Panc1 (cell line): ENCODE measurements at places on chromosomes 5 and 9. TPM values are rescaled to one million over a fixed set of nuclear protein-coding genes. Genes with fewer than 3 reads are reported as not detected.

GRCh38 chr5:177045631-177046030, 23.1 kb downstream of the ZNF346 start:
- DNase-seq: no peak

- no peak for DNase-seq
These were observed 102.5 kb downstream of the PDE6A start for GRCh38 chr5:149841851-149842793.

- no peak for DNase-seq
These were observed 8.2 kb upstream of the FAM151B start for GRCh38 chr5:80479713-80480112.

Gene FSTL4
- 0.18 TPM for total RNA-seq

- DNase-seq: no peak
These were observed 18.9 kb downstream of the RPS23 start for GRCh38 chr5:82259172-82259800.

Gene PCDHGA4
- total RNA-seq: 0.69 TPM
